ENCODE measurements at places on chromosomes 7 and 10.
A peak's percentile ranks its signal among the peaks of the same experiment; 100 is the strongest.

- DNase-seq, result no peak
Measured at GRCh38 chr7:1396195-1396594, 63.1 kb downstream of the MICALL2 start.

GRCh38 chr10:21399392-21400035, 126.0 kb downstream of the SKIDA1 start:
- DNase-seq, result no peak

DNA sequence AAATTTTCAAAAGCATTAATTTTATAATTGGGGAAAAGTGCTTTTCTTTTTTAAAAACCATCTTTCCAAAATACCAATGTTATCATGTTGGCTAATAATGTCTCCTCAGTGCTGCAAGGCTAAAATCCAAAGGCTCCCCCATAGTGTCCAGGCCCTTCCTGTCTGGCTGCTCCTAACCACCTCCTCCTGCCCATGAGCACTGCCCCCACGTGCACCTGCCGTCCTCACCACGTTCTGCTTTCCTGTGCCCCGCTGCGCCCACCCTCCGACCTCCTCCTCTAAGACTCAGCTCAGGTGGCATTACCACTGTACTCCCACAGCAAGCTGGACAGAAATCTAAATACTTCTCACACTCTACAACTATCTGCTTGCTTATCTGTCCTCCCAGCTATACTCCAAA, 17.7 kb downstream of the PAXIP1 start:
- no peak for DNase-seq

DNA sequence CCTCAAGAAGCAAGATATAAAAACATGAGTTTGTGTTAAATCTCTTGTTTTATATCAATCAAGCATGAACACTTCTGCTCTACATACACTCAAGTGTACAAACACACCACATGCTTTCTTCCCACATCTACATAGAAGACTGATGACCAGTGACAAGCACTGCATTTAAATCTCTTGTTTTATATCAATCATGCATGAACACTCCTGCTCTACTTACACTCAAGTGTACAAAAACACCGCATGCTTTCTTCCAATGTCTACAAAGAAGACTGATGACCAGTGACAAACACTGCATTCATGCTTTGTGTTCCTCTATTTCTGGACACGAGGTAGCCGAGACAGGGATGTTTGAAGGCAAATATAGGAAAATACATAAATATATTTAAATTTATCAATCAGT, 642.0 kb upstream of the PFKP start:
- no peak for DNase-seq

DNA sequence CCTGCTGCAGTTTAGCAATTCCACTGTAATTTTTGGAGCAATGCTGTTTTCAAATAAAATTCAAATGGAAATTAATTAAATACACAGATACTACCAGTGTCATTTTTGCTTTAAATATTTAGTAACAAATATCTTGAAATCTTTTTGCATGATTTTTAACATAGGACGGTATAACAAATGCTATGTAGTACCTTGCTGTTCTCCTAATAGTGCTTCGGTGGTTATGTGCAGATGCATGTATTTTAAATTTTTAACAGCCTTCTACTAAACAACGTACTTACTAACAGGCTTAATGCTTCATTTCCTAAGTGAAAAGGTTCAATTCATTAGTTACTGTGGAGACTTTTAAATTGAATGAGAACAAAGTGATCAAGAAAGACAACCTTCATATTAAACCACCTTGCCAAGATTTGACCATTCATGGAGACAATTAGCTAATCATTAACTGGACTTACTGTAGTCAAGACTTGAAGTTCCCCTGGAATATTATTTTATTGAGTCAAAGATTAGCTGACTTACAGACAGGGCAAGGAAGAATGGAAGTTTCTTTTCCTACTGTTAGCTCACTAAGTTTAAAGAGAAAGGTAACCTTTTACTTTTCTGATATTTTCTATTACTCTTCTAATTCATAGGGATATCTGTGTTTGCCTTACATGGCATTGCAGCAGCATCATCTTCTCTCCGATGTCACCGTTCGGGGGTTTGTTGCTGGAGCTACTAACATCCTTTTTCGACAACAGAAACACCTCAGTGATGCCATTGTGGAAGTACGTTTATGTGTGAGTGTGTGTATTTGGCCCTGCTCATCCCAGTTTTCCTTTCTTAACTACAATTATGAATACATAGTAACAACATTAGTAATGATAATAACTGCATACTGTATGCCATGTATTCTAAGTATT, 74.3 kb downstream of the AVL9 start:
- no peak for DNase-seq

DNA sequence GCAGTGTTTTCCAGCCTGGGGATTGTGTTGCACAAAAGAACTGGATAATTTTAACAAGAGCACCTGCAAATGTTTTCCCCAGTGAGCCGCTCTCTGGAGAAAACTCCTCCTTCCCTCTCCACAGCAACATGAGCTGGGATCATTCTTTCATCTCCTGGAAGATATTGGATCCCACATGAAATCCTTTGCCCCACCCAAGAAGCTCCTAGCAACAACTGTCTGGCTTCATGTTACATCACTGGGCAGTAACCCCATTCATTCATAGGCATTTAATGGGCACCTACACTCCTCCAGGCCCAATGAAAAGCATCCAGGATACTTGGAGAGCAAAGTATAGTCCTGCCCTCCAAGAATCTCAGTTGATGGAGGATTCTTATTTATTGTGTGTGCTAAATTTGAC, 27.2 kb downstream of the LSM5 start:
- DNase-seq, result peak; percentile 20

DNA sequence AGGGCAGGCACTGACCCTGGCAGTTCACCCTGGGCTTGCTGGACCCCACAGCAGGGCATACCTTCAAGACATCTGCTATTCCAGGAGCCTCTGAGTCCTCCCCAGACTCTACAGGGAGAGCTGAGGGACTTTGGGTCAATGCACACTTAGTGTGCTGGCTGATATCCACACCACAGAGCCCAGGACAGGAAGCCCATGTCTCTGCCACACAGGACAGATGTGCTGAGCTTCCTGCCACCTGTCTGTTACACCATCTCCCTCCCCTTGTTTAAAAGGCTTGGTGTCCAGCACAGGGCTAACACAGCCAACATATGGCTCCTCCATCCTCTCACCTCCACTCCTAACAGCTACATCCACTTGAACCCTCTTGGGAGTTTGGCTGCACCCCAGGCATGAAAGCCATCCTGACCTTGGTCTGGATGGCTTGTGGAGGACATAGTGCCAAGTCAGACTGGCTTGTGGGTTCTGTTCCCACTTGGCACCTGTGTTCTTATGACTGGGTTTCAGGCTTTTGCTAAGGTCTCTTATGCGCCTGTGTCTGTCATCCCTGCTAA, 529.8 kb downstream of the GALNT17 start:
- no peak for DNase-seq

- no peak for DNase-seq
Measured at GRCh38 chr10:122421742-122422141, 32.7 kb upstream of the ARMS2 start.

DNA sequence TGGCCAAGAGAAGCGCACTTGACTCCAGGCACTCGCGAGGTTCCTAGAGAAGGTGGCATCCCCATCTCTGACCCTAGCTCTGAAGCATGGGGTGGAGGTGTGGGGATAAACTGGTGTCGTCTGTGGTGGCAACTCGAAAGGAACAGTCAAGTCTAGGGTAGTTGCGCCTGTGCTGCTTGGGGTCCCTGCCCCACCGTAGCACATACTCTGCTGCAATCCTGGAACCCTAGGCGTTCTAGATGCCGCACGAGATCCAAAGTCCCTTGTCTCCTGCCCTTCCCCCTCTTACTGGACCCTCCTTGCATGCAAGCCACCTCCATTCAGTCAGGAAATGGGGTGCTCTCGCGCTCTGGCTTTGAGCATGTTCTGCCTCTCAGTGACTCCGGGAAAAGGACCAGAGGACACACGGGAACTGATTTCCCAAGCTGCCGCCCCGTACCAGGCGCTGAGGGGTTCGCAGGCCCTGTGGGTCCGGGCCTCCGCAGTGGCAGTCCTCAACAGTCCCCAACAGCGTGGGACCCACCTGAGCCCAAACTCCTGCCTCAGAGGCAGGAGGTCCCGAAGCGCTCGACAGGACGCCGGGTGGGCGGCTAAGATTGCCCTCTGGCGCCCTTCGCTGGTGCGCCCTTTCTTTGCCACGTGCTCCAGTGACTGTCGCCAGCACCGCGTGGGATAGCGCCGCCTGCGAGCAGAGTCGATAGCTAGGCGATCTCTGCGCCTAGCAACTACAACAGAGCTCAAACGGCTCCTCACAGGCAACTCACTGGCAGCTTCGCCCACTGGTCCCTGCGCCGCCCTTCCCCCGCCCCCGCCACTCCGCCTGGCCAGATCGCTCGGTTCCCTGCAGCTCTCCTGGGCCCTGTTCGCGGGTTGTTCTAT, 452.0 kb downstream of the REEP3 start:
- no peak for DNase-seq

DNA sequence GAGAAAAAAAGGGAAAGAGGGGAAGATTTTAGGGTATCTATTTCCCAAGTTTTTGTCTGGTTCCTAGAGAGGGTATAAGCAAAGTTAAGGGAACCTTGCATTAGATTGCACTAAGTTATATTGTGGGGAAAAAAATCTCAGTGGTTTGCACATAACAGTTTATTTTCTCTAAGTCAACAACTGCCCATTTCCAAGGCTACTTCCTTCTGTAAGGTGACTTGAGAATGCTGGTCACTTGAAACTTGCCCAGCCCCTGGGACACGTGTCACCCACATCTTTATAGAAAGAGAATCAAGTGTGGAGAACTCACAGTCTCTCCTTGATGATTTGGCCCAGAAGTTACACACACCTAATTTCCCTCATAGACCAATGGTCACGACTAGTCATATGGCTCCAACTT, 488.6 kb upstream of the PODXL start:
- no peak for DNase-seq

- no peak for DNase-seq
Measured at GRCh38 chr10:112202561-112203241, 19.1 kb upstream of the GPAM start.

- DNase-seq, result no peak
Measured at GRCh38 chr7:123972831-123973230, 47.8 kb downstream of the SPAM1 start.

DNA sequence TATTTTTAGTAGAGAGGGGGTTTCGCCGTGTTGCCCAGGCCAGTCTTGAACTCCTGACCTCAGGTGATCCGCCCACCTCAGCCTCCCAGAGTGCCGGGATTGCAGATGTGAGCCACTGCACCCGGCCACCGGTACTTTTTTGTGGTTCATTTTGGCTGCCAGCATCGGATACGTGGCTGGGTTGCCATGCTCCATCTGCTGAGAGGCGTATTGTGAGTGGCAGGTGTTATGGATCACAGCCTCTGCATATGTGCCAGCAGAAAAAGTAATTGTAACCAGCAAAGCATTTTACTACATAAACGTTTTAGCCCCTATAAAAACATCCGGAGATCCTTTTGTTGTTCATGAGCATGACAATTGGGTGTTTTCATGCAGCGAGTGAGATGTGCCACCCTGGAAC, 7.1 kb downstream of the FOXK1 start:
- no peak for DNase-seq

DNA sequence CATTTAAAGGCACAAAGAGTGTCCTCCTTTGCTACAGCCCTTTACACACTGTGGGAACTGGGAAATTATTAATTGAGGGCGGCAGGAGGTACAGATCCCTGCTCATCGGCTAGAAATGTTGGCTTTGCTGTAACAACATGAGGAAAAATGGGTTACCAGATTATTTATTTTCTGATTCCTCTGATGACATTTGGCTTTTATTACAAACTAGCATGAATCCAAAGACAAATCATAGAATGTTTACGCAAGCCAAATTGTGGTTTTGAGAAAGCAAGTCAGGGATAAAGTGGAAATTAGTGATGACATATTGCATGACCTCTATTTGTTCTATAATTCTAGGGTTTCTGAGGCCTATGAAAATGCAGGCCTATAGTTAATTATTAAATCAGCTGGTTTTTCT, 126.1 kb upstream of the TMEM196 start:
- DNase-seq, result no peak

DNA sequence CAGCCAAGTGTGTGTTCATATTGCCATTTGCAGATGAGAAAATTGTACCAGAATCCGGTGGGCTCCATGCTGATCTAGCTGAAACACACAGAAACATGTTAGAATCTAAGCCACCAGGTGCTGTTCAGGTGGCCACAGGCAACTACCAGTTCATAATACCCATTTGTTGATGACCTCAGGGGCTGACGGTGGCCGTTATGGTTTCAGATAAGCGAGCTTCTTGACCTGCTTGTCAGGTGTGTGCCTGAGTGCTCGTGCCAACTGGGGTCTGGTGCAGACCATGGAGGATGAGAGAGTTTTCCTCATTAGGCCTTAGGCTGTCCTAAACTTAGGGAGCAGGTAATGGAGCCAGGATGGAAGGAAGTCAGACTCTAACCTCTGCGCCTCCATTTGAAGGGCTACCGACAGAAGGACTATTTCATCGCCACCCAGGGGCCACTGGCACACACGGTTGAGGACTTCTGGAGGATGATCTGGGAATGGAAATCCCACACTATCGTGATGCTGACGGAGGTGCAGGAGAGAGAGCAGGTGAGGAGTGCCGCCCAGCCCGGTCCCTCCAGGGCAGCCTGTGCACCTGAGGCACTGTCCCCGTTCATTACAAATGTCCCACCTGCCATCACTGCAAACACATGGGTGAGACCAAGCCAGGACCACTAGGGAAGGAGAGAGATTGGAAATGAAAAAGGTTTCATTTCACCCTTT, 53.1 kb downstream of the MKI67 start:
- DNase-seq, result no peak

GRCh38 chr10:71957546-71958275, 6.5 kb upstream of the CHST3 start:
- no peak for DNase-seq

Measured in NCI-H2029 treated with DMSO at 0.1 percent for 48 hours (cell line).